ENCODE measurements at places on chromosomes 7 and 10.

DNA sequence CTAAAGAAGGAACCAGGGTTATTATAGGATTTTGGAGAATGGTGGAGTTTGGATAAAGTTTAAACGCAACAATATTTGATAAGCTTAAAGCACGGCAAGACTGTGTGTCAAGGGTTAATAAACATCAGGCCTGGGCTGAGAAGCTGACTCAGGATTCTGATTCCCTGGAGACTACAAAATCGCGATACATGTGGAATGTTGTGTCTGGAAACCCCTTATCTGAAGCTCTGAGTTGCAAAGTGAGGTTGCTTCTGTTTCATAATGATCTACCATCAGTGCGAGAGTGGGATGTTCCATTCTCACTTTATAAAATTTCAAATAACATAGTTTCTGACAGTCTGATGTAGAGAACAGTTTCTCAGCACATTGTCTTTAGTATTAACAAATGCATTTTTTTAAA, 7.8 kb downstream of the C1GALT1 start:
- no peak for DNase-seq

GRCh38 chr10:62820586-62820985, 4.4 kb upstream of the EGR2 start:
- no peak for DNase-seq

GRCh38 chr7:75743455-75743859, 4.7 kb upstream of the HIP1 start:
- no peak for DNase-seq

- no peak for DNase-seq
These were observed 122.0 kb downstream of the PRLHR start for GRCh38 chr10:118473305-118473960.

DNA sequence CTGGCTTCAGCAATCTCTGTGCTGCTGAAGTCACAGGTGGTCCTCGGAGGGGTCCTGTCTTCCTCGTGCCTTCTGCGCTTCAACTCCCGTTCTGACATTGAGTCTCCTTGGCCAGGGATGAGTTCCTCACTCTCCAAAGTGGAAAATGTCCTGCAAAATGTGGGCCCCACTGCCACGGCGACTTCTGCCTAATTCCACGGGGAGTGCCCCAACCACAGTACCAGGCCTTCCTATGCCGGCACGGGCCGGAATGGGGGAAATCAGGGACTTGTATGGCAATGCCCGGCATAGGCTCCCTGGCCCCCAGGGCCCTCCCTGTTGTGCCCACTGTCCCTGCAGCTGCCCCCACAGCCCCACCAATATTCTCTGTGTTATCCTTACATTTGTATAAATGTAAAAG, 420.5 kb downstream of the TCERG1L start:
- DNase-seq: no peak

GRCh38 chr7:3643091-3643490, 342.0 kb downstream of the SDK1 start:
- DNase-seq: no peak

- DNase-seq: no peak
These were observed 405.2 kb upstream of the NPVF start for GRCh38 chr7:25633426-25634036.

- no peak for DNase-seq
These were observed 201.3 kb downstream of the FANK1 start for GRCh38 chr10:126097558-126098225.

- no peak for DNase-seq
These were observed 5.3 kb upstream of the EBF3 start for GRCh38 chr10:129969184-129969910.

- no peak for DNase-seq
These were observed 19.3 kb downstream of the JAZF1 start for GRCh38 chr7:28161331-28161730.

DNA sequence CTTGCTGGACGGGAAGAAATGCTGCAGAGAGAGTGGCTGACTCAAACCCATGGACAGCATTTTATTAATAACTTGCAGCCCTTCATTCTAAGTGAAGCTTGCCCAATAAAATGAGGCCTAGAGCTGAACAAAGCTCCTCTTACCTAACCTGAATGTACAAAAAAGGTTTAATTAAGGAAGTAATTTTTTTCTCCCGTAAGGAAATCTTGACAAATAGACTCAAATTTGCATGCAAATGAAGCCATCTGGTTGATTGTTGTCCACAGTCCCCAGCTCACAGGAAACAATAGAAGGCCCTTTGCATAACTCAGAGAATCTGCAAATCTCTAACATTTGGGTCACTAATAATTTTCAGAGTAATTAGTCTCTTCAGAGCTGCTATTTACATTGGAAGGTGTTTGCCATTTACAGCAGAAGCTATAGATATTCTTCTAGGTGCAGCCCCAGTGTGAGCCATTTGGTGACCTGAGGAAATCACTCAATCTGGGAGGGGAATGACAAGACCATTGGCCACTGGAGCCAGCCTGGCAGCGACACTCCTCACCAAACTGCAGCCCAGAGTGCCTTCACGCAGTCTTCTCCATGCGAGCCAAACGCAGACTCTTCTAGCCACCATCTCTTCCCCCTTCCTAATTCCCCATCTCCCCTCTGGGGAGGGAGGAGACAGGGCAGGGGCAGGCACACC, 483.0 kb upstream of the C7orf33 start:
- no peak for DNase-seq

- no peak for DNase-seq
These were observed 37.9 kb downstream of the IL2RA start for GRCh38 chr10:6024334-6024682.

DNA sequence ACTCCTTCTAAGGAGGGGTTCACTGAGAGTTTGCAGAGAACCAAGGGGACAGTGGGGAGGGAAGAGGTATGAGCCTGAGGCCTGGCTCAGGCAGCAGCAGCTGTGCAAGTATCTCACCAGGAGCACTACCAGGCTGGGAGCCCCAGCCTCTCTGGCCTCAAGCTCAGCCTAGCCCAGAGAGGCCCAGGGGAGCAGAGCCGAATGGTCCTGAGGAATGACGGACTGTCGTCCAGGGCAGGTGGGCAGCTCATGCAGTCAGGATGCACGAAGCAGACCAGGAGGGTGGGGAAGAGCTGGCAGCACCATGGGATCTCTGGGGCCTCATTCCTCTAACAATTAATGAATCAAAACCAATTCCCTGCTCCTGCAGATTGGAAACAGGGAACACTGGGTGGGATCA, 151.5 kb downstream of the GRID1 start:
- no peak for DNase-seq

GRCh38 chr7:141550386-141551093, 670 bp upstream of the AGK start:
- DNase-seq: peak; percentile 34

- DNase-seq: no peak
These were observed 296.3 kb upstream of the NPSR1 start for GRCh38 chr7:34361663-34362250.

GRCh38 chr7:143960813-143961610, 6.4 kb downstream of the OR2F1 start:
- DNase-seq: no peak

DNA sequence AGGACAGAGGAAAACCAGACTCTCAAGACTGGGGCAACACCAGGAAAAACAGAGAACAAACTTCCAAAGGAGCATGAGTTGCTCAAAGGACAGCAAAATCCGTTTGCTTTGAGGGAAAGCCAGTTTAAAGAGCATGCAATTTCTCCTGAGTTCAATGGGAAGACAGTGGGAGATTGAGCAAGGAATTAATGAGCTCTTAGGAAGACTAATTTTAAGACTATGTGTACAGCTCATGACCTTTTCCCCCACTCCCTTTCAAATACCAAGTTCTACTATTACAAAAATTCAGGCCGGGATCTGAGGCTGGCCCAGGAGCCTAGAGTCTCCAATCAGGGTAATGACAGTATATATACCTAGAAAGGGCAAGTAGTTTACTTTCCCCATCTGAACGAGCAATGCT, 79.2 kb downstream of the EPDR1 start:
- DNase-seq: no peak

DNA sequence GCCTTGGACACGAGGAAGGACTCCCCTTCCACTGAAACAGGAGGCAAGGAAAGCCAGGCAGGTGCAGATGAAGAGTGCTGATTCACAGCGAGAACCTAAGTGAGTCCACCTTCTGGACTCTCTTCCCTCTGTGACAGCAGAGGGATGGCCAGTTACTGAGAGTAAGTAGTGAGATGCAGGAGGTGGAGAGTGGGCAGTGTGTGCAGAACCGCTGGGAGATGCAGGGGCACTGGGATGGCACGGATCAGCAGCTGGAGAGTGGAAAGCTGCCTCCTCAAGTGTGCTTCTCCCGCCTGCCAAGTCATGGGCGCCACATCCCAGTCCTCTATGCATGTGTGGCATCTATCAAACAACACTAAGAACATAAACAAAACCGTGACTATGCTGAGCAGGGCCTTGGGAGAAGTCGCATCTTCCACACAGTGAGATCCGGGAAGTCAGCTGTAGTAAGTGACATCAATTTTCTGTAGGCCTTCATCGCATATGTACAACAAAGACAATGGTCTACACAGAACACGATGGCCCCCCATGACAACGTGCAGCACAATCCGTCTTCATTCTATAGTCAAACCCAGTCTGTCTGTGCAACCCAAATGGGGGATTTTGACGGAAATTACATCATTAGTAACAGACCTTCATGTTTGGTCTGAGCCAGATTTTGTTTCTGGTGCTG, 217.4 kb upstream of the KLF14 start:
- DNase-seq: no peak

GRCh38 chr7:157466867-157467261, 130.1 kb downstream of the DNAJB6 start:
- DNase-seq: no peak

GRCh38 chr10:81708929-81709328, 166.1 kb upstream of the NRG3 start:
- no peak for DNase-seq

GRCh38 chr10:6343305-6344010, 140.7 kb downstream of the PFKFB3 start:
- no peak for DNase-seq

DNA sequence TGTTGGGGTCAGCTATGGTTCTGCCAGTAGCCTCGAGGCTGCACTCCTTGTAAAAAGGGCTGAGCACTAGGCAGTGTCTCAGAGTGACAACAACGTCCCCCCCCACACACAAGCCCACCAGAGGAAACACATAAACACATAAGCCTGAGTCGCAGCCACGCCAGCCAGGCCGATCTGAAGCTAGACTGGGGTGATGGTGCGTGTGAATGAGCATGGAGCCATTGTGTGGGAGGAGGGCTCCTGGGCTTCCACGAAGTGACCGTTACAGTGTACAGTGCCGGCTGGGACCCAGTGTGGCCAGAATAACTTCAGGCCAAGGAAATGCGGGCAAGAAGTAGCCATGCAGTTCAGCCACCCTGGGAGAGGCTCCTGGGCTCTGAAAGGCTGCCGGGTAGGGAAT, 3.7 kb upstream of the C10orf105 start:
- no peak for DNase-seq

- peak; percentile 70 for DNase-seq
These were observed 15.1 kb upstream of the NME8 start for GRCh38 chr7:37833107-37833817.

DNA sequence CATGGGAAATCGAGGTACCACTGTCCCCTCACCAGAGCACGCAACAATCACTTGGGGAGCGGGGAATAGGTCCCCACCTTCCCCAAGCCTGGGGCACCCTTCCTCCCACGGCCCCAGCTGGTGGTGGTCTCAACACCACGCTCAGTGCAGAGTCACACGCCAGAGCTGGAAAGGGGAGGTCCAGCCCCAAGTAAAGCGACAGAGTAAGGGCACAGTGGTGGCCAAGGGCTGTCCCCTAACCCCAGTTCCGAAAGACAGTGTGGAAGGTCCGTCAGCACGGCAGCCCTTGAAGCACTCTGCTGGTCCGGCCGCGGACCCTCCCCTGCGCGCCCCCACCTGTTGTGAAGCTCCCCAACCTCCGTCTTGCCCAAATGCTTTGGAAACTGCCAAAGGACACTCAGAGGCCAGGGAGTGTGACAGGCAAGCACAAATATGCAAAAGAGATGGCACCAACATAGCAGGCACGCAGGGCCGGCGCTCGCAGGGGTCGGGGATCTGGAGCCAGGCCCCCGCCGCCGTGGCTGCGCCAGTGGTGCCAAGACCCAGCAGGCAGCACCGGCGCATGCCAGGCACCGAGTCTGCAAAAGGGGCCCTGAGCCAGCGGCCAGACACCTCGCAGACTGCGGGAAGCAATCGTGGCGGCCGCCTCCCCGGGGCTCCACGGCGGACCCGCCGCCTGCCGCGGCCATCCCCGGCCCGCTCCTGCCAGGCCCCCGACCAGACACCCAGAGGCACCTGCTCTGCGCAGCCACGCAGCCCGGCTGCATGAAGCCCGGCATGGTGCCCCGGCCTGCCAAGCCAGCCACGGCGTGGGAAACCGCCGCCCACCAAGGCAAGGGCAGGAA, 51.6 kb upstream of the SRRM3 start:
- DNase-seq: no peak

- no peak for DNase-seq
These were observed 309.3 kb downstream of the GPR37 start for GRCh38 chr7:124456286-124456685.

GRCh38 chr7:143901332-143901667, 676 bp downstream of the TCAF1 start:
- no peak for DNase-seq

DNA sequence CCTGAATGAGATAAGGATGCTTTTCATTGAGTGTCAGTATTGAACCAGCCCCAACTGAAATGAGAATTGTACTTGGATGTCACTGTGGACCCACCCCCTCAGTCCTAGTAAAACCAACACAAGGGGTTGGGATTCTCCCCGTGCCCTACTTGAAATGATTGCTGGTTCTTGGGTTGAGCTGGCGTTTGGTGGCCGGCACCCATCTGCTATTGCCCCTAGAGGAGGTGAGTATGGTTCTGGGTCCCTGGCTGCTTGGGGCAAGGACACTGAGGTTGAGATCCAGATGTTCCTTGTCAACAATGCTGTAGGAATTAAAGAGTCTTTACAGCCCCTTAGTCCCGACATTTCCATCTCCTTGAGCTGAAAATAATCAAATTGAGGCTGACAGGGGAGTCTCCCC, 170.0 kb upstream of the ZNF32 start:
- no peak for DNase-seq

DNA sequence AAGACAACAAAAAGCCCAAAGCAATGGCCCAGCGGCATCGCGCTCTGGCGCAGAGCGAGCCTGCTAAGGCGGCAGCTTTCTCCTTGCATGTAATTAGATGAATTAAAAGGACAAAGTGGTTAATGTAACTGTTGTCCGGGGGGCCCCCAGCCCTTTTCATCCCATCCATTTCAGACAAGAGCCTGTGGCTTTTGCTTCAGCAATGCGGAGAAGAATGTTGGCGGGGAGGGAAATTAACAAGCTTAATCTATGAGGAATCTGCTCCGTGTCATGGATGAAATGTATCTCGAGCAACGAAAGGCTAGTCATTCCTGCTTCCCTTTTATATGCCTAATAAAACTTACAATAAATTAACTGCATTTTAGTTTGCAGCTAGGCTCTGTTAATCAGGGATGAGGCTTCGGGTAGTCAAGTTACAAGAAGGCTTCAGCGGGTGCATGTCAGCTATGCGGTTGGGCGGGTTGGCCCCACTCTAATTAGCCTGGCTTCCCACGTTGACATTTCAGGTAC, 203.3 kb downstream of the BUB3 start:
- DNase-seq: no peak
